ELF-1 (cell line): ENCODE measurements at places on chromosomes 5 and 9.

GRCh38 chr5:6573651-6574101 lies 59.2 kb downstream of the NSUN2 start:
- no peak for DNase-seq

DNA sequence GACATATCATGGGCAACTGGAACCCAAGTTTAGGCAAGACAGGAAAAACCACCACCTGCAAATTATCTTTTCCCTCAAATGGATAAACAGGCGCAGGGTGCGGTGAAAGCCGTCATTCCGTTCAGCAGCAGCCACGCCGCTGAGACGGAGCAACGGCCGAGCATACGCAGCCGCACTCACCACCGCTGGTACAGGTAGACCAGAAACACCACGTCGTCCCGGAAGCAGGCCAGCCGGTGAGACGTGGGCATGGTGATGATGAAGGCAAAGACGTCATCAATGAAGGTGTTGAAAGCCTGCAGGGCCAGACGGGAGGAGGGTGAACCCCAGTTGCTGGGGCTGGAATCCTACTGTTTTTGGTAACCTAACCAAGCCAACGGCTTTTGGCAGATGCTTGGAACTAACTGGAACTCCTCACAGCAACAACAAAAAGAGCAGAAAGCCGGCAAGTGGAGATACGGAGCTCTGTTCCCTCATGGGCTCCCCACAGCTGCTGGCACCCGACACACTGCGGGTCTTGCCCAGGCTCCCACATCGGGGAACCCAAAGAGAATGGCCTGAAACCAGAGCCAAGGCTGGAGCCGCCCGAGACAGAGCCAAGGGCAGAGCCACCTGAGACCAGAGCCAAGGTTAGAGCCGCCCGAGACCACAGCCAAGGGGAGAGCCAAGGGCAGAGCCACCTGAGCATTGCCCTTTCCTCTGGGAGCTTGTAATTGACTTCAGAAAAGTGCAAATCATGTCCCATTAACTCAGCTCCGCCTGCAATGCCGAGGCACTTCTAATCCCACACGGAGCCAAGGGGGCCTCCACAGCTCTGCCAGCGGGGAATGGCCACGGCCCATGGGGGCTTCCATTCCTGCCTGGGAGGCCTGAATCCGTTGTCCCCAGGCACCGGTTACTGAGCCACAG lies 24.2 kb downstream of the CLPTM1L start:
- no peak for DNase-seq

DNA sequence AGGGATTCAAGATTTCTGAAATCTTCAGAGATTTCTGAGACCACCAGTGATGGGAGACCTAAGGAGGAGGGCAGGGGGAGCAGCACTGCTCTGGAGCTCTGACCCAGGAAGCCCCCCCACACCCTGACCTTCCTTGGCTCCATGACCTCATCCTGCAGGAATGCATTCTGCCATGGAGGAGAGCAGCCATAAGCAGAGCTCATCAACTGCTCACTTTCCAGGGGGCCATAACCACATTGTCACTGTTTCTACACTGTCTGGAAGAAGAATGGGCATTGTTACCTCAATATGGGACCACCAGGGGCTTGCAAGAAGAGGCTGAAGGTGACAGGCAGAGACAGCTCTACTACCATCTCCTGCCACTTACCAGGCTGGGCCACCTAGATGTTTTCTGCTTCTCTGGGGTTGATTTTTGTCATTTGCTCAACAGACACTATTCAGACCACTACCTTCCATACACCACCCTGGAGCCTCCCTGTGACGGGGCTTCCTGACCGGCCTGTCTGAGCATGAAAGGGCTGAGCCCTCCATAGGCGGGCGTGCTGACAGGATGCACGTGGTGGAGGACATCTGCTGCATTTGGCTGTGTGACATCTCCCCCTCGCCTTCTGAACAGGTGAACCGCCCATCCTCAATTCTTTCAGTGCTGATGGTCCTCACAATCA lies 2.3 kb upstream of the TSC1 start:
- DNase-seq: peak; percentile 55

- DNase-seq: no peak
Measured at GRCh38 chr5:14415024-14415697, 166.4 kb upstream of the OTULINL start.

- peak; percentile 76 for DNase-seq
Measured at GRCh38 chr5:80184235-80185023, 71.4 kb downstream of the SERINC5 start.
